ENCODE measurements at places on chromosomes 4 and X. TPM values are rescaled to one million over a fixed set of nuclear protein-coding genes. Genes with fewer than 3 reads are reported as not detected.

DNA sequence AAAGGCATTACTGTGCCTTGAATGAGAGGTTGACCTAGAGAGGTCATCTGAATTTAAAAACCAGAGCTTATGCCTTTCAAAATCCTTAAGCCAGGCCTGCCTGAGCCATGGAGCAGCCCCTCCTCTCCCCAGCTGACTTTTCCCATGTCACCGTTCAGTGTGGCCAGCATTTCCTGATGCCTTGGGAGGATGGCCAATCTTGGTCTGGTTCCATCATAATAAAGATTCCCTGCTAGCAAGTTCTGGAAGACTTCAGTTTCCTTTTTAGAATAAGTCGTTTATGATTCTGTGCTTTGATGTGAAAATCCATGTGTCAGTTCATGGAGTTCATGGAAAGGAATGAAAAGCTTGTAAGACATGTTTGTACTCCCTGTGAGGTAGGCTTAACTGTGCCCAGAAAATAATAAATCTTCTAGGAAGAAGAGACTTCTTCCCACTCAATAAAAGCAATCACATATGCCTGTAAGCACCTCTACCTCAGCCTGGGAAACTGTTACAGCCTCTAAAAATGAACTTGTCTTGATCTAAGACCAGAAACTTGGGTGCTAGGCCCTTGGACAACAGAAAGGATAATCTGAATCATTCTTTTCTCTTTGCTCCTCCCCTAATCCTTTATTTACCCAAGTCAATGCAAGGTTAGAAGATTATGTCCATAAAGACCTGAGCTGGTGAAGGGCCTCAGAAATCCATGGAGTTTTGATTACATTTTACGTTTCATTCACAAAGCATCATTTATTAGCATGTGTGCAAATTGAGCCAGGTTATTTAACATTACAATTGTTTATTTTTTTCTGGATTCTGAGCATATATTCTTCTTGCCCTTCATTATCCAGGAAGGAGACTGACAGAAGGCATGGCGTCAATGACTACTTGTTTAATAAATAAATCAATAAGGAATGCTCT is 84.0 kb upstream of the TBC1D9 start:
- DNase-seq, result no peak

- no peak for DNase-seq
Observed at GRCh38 chrX:40853004-40853815, 117.9 kb upstream of the MED14 start.

GRCh38 chr4:164648151-164648848 is 105.6 kb upstream of the SMIM31 start:
- DNase-seq, result no peak

DNA sequence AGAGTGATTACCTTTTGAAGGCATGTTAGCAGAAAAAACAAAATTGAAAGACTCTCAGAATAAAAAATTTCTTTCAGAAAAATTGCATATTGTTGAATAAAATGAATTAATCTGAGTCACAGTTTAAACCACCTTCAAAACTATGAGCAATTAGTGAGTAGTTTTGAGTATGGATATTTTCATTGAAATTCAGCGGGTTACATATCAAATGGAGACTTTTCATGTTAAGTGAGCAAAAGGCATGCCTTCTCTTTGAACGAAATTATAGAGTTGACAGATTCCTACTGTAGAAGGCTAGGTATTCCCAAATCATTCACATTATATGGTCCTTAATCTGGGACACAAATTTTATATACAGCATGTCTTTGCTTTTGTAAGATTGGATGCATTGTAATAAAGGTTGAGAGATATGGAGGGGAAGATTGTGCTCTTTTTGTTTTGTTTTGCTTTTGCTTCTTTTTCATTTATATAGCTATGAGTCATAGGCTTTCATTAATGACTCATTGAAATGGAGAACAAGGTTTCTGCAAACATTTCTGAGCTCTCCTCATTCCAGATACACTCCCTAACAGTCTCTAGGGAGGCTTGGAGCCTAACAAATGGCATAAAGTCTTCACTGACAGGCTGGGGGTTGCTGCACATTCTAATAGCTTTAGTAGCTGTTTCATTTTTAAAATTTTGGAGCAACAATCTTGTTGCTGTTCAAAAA is 21.6 kb downstream of the PCDH18 start:
- DNase-seq, result no peak

DNA sequence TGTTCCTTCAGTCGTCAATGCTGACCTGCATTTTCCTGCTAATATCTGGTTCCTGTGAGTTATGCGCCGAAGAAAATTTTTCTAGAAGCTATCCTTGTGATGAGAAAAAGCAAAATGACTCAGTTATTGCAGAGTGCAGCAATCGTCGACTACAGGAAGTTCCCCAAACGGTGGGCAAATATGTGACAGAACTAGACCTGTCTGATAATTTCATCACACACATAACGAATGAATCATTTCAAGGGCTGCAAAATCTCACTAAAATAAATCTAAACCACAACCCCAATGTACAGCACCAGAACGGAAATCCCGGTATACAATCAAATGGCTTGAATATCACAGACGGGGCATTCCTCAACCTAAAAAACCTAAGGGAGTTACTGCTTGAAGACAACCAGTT is 12.6 kb downstream of the TLR8 start:
- no peak for DNase-seq

DNA sequence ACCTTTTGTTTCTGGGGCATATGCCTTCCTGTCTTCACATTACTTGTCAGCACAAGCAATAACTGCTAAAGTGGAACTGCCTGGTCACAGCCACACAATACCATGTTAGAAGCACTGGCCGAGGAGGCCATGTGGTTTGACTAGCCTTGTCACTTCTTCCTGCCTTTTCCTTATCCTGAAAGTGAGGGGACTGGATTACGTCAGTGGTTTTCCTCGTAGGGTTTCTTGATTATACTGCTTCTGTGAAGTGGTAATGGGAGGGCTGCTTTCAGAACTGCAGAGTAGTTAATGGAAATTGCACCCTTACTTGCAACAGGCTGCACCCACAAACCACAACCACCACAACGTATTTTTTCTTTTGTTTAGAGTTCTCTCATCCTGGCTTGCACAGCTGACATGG is 26.6 kb downstream of the ZRSR2 start:
- no peak for DNase-seq

DNA sequence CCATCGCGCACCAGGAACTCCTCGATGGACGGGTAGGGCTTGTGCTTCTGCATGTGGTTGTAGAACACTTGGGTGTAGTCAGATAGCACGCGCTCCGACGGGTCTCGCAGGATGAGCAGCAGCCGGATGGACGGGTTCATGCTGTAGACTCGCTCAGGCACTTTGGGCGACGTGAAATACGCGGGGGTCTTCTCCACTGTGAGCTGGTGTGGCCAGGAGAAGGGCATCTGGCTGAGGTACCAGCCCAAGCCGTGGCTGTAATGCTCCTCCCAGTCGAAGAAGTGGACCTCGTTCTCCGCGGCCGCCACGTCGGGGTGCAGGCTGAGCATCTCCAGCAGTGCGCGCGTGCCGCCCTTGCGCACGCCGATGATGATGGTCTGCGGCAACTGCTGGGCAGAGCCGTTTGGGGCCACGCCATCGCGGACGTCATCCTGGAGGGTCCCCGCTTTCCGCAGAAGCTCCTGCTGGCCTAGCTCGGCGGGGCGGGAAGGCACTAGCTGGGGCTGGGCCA is 29.2 kb downstream of the HS3ST1 start:
- no peak for DNase-seq

DNA sequence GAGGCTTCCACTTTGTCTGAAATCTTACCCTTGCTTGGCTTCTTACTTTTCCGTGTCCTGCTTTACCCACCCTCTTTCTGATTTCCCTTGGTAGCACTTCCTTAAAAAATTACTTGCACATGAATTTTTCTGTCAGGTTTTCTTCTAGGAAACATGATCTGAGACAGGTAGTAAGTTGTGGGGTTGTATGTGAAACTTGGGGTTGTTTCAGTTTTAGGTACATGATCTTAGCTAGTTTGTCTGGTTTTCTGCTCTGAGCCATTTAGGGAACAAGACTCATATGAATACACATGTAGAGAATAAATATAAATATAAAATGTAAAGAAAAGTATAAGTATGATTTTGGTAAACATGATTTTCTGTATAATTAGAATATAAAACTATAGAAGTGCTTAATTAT is 17.4 kb upstream of the ARMCX2 start:
- no peak for DNase-seq

GRCh38 chrX:134603806-134604700 is 54.2 kb downstream of the PLAC1 start:
- no peak for DNase-seq

GRCh38 chrX:132853040-132853439 is 105.4 kb downstream of the HS6ST2 start:
- DNase-seq, result no peak

- no peak for DNase-seq
Observed at GRCh38 chr4:85656759-85657505, 182.0 kb downstream of the ARHGAP24 start.

DNA sequence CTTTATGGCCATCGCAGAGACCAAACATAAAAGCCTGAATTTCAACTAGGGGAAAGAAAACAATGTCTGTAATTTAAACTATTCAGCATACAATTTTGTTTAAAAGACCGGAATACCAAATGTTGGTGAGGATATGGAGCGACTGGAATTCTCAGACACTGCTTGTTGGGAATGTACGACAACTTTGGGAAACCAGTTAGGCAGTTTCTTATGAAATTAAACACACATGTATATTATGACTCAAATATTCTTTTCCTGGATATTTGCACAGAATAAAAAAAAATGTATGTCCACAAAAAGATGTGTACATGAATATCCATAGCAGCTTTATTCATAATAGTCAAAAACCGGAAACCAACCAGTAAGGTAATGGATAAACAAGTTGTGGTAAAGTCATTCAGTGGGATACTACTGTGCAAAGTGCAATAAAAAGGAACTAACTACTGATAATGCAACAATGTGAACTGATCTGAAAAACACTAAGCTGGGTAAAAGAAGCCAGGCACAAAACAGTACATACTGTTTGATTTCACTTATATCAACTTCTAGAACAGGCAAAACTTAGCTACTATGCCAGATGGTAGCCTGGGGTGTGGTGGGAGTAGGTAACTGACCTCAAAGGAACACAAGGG is 152.7 kb upstream of the FTHL17 start:
- no peak for DNase-seq

GRCh38 chrX:108224218-108224617 is 132.6 kb downstream of the ATG4A start:
- DNase-seq, result no peak

- no peak for DNase-seq
Observed at GRCh38 chrX:74246524-74246923, 57.5 kb upstream of the ZCCHC13 start.

DNA sequence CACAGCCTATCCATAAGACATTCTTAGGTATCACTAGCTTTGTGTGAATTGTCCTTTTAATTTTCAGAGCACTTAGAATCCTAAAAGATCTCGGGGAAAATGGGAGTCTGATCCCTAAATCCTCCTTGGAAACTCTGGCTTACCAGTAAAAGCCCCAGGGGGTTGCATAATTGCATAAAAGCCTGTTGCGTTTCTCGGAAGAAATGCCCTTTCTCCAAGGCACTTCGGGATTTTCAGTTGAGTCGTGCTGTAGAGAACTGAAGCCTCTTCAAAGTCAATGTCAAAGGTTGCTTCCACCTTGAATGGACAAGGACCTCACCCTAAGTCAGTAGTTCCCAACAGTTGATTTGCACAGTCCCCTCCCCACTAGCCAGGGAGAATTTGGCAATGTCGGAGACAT is 20.8 kb downstream of the FAM184B start:
- no peak for DNase-seq

DNA sequence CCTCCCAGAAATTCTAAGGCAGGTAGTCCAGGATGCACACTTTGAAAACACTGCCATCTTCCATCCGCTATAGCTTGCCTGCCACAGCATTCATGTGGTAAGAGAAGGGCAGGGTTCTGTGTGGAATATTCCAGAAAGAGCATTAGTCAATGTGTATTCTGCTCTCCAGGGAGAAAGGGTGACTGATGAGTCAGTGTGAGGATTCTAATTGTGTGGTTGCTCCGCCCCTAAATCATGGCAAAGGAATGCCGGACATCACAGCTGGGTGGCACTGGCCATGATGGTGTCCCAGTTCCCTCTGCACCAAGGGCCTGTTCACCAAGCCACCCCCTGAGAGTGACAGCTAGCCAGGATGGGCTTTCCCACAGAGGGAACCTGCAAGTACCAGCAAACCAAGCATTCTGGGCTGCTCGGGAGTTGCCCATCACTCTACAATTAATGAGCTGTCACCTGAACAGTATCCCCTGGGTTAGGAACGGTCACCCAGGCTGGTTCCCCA is 9.5 kb downstream of the IDS start:
- no peak for DNase-seq

- no peak for DNase-seq
Observed at GRCh38 chr4:84091266-84091665, 407.8 kb downstream of the NKX6-1 start.

DNA sequence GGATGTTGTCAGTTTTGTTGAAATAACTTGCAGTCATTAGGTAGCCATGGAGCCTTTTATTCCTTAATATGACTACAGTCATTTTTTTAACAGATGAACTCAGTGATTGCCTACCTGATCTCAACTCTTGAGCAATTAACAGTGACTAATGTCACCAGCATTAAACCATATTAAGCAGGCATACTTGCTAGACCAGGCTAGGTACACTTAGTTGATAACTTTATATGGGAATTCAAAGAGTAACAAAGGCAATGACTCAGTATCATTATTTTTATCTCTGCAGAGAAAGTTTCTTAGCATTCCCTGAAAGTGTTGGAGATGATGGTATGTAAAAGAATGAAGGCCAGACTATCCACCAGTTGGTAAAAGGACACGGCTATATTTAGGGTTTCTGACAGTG is at the start of gene C4orf54:
TSS of gene C4orf54 (minus strand) at position 31 of the 400 bp plus-strand sequence. CDS start 3,180 bp downstream, outside the sequence.
- DNase-seq, result no peak

- no peak for DNase-seq
Observed at GRCh38 chr4:25663781-25664180, 8.1 kb downstream of the SLC34A2 start.

GRCh38 chr4:185955826-185956543 is 113.0 kb upstream of the TLR3 start:
- DNase-seq, result no peak

GRCh38 chr4:18435781-18436180 is 414.2 kb upstream of the LCORL start:
- no peak for DNase-seq

The DGAT2L6 gene
- not detected for total RNA-seq

The HSFX2 gene
- 0.71 TPM for total RNA-seq

The RELL1 gene
- total RNA-seq, result 80.6 TPM

The ADAMTS3 gene
- total RNA-seq, result 2.3 TPM

The RNF212 gene
- 17.9 TPM for total RNA-seq

The SPANXN2 gene
- total RNA-seq, result not detected

The MAGEA8 gene
- total RNA-seq, result not detected

The AR gene
- 13.1 TPM for total RNA-seq

The ENPP6 gene
- total RNA-seq, result 24.6 TPM

The ZIC3 gene
- total RNA-seq, result not detected

The STK32B gene
- total RNA-seq, result 1.6 TPM

The SNCA gene
- total RNA-seq, result 202 TPM

The BMPR1B gene
- total RNA-seq, result 39.9 TPM

The GLUD2 gene
- total RNA-seq, result 7.2 TPM

The CETN2 gene
- total RNA-seq, result 25.0 TPM

The POU3F4 gene
- total RNA-seq, result not detected

Measured in sciatic nerve (tissue), 2 donors.